CD4-positive, alpha-beta T cell treated with Interleukin-12 subunit alpha and Interleukin-12 subunit beta, for 1 hour (primary cell): ENCODE measurements at places on chromosomes 3 and 15.
A peak's percentile ranks its signal among the peaks of the same experiment; 100 is the strongest.

- no peak for DNase-seq
Measured at GRCh38 chr15:38323895-38324294, 71.3 kb downstream of the SPRED1 start.

GRCh38 chr15:93887151-93887550 lies 344.2 kb upstream of the MCTP2 start:
- DNase-seq, result no peak

GRCh38 chr3:56702490-56703315 lies 19.6 kb upstream of the TASOR start:
- peak; percentile 79 for DNase-seq

- DNase-seq, result no peak
Measured at GRCh38 chr3:176850498-176850897, 346.8 kb downstream of the TBL1XR1 start.

- DNase-seq, result no peak
Measured at GRCh38 chr3:17092583-17092933, 207.8 kb downstream of the PLCL2 start.

DNA sequence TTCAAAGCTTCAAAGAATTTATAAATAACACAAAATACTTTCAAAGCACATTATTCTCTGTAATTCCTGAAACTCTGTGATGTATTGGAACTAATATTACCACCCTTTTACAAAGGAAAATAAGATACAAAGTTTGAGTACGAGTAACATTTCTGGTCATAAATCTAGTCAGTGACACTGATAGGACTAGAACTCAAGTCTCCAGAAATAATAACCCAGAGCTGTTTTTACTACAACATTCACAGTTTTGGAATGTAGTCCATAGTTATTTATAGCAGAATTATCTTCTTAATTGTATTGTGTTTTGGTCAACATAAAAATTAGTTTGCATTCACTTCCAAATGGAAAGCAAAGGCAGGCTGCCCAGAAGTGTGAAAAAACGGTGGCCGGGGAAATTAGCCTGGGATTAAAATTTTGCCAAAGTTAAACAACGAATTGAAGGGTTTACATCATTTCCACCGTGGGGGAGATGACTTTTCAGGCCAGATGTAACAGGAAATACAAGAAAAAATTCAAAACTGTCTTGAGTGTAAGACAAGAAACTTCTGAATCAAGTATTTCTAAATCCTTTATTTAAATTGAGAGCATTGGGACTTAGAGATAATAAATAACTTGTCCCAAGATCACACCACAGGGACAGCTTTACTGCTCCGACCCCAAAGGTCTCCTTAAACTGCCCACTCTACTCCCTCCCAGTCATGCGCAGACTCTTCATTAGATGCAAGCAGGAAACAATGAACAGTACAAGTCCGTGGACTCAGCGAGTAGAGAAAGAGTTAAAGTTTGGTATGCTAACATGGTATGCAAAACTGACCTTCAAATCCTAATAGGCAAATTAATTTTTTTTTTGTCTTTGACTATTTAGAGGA lies 74.3 kb upstream of the VGLL4 start:
- no peak for DNase-seq

DNA sequence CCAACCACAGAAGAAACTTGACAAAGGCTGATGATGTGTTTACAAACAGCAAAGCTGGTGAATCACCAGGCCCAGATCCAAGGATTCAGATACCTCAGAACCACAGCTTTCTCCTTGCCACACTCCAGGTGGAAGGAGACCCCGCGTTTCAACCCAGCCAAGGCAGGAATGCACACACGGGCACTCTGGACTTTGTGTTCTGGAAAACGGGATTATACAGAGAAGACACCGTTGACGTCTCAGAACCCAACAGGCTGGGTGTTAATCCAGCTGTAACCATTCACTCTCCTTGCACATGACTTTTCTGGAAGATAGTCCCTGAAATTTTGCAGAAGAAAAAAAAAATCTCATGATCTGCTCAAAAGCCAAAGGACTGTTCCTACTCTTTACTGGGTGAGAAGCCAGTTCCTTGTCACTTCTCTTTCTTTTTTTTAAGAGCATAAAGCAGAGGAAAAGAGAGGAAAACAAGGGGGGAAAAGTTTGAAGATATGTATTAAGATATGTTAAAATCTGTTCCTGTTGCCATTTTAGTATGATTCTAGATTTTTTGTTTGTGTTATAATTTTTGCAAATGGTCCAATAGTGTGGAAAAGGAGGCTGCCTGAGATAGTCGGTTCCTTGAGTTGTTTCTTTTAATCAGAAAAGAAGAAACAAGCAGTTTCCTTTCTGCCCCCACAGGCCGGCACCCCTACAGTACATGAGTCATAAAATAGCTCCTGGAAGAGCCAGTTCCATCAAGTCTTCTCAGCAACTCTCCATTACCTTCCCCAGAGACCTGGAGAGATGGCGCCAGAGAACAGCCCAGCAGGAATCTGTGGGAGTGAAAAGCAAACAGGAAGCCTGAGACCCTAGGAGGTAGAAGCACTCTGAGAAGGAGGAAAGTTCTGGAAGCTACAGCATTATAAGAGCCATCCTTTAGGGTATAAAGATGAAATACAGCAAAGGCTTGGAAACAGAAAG lies 73.1 kb downstream of the RORA start:
- DNase-seq, result no peak

DNA sequence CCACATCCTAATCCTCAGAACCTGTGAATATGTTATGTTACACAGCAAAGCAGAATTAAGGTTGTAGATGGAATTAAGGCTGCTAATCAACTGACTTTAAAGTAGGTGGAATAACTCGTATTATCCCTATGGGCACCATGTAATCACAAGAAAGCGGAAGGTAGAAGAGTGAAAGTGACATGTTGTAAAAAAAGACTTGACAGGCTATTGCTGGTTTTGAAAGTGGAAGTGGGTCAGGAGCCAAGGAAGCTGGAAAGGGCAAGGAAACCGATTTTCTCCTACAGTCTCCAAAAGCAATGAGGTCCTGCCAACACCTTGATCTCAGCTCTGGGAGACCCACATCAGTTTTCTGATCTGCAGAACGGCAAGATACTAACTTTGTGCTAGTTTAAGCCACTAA lies 6.6 kb downstream of the TP63 start:
- no peak for DNase-seq

DNA sequence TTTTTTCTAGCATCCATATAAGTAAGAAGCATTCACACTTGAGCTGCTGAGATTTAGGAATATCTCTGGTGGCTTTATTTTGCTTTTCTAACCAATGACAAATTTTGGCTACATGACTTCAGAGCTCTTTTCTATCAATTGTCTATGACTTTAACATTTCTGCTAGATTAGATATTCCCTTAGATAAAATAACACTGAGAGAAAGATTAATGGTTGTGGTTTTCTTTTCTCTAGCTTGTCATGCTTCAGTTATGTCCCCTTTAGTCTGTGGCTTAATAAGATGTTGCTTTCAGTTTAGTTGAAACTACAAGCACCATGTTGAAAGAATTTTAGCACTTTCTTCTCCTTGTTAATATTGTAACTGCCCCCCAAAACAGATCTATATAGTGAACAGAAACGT lies 665.6 kb upstream of the CCDC54 start:
- DNase-seq, result no peak

DNA sequence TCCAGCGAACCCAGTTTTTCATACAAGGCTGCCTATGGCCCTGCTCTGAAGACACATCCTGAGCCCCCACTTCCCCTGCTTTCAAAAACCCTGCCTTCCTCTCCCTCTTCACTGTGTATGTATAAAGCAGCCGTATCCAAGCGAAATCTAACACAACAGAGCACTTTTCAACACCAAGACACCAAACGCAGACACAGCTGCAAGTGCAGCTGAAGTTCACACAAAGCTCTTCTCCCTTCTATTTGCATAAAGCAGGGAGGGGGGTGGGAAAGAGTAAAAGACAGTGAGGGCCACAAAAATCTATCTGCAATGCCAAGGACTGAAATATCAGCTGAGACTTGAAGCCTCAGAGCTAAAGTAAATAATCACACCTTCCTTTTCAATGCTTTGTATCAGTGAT lies 35.1 kb upstream of the CSPG5 start:
- no peak for DNase-seq

DNA sequence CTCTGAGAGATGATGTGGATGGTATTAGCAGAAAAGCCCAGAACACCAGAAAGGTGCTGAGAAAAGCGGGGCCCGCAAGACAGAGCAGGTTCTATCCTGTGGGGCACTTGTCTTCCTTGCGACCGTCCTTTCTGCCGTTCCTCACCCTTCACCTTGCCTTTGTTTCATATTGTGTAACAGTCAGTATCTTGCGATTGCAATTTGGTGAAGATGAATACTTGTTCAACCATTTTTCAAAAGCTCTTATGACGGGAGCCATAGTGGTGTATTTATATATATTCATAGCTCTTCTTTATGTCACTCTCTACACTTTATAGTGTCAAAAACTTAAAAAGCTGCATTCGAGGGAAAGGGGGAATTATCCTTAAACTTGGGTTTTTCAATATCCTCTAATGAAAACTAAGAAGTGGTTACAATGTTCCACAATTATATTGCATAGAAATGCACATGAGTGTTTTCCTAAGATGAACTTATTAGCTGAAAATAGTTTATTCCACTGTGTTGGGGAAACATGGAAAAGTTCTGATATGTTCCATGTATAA lies 797 bp downstream of the MAP3K13 start:
- no peak for DNase-seq

DNA sequence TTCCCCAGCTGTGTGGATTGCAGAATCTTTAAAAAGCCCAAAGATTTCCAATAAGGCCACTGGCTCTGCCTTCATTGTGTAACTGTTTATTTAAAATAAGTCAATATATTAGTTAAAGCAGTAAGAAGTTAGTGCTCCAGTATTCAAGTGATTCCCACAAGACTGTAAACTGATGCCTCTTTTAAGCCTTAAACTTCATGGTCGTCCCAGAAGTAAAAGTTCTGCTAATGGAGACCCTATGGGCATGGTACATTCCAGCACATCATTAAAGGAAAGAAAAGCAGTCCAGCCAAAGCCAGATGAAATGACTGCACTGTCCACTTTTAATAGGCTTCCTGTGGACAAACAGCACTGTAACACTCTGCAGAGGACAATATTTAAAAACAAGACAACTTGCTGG lies 512.6 kb downstream of the MECOM start:
- DNase-seq, result no peak

- DNase-seq, result no peak
Measured at GRCh38 chr3:81764002-81764401, 2.6 kb upstream of the GBE1 start.

GRCh38 chr3:110928016-110928662 lies 143.5 kb upstream of the NECTIN3 start:
- DNase-seq, result no peak

DNA sequence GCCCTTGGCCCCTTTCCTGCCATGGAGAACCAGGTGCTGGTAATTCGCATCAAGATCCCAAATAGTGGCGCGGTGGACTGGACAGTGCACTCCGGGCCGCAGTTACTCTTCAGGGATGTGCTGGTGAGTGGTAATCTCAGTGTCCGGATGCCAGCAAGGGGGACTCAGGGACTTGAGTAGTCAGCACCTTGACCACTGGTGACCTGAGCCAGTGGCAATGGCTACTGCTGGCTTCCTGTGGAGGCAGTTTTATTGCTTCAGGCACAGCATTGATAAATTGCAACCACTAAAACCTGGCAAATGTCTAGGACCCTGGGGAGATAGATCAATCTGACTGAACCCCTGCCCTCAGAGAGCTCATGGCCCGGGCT lies 830 bp downstream of the MAP2K5 start:
- no peak for DNase-seq

- no peak for DNase-seq
Measured at GRCh38 chr3:176046703-176047102, 1150.6 kb downstream of the TBL1XR1 start.

- DNase-seq, result no peak
Measured at GRCh38 chr3:20811631-20812030, 625.6 kb upstream of the SGO1 start.

GRCh38 chr15:91953432-91953831 lies 99.9 kb downstream of the SLCO3A1 start:
- DNase-seq, result no peak

- no peak for DNase-seq
Measured at GRCh38 chr15:71043373-71043772, 71.9 kb upstream of the THSD4 start.

DNA sequence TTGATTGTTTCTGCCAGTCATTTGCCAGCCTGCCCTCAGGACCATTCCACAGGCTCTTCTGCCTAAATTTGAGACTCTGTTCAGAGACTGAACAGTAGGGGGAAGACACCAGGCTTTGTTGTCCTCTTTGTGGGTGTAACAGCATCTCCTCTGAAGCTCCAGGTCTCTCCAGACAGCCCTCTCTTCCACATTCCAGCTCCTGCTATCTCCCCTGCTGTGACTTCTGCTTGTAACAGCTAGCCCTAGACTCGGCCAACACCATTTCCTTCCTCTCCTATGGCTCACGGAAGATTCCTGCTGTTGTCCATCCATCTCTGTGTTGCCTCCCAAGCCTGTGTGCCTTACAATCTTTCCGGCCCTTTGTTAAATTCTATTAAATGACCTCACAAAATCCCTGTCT lies 40.2 kb downstream of the SUCLG2 start:
- DNase-seq, result no peak

DNA sequence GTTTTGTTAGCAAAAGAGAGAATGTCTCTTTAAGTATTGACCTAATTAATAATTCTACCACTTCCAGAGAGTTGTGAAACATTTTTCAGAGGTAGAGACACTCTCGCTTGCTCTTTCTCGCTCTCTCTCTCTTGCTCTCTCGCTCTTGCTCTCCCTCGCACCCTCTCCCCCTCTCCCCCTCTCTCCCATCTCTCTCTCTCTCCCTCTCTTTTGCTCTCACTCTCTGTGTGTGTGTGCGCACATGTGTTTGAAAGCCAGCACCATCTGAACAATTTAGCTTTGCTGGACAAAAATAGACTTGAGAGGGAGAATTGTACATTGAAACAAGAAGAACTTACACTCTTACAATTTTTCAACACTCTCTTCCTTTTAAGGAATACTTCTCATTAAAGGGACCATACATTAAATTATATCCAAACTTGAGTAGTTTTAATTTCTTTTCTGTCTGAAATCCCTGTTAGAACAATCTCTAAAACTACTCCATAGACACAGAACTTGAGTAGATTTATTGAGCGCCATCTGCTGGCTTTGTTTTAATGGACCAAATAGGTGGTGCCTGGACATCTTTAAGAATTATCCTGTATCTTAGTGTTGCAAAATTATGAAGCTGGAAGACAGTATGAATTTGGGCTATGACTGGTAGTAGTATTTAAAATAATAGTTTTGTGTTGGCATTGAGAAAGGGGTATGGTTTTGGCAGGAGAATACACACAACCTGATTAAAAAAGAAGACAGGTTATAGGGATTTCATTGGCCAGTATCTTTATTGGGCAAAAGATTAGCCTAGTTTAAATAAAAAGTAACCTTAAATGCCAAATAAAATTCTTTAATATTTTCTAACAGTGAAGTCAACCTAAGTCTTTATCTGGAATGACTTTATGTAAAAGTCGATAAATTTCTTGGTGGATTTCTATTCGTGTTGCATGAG lies 124.6 kb downstream of the AKAP13 start:
- peak; percentile 62 for DNase-seq

DNA sequence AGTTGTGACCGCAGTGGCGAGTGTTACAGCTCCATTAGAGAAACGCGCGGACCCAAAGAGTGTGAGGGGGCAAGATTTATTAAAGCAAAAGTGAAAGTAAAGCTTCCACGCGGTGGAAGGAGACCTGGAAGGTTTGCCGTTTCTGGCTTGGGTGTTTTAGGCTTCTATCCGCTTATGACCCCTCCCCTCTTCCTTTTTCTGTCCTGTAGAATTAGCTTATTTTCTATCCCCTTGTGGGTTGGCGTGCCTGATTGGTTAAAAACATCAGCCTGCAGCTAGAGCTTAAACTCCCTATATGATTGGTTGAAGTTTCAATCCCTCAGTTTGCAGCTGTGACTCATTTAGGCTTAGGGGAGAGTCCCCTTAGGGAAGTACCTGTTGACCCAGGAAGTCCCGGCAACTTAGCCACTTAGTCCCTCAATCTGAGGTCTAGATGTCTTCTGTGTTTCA lies 39.6 kb downstream of the C3orf38 start:
- no peak for DNase-seq
